ENCODE measurements at places on chromosomes 13 and 19. TPM values are rescaled to one million over a fixed set of nuclear protein-coding genes. Genes with fewer than 3 reads are reported as not detected.

Gene ATP4A
- not detected for total RNA-seq

DNA sequence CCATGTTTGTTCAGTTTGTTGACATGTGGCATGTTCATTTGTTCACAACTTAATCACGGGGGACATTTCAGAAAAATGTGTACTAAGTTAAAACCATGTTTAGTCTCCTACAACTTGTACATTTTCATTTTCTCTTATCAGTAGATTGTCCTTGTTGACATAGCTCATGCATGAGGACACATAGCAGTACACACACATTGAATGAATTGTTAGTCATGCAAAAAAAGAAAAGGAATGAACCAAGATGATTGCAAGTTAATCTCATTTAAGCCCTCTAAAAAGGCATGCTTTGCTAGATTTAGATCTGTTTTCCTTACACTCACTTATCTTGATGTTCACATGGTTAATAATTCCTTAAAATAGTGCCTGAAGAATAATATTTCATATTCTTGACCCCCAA, 38.2 kb upstream of the AKAP11 start:
- no peak overlapping the region for H3K27ac ChIP-seq
- H3K27me3 ChIP-seq: no peaks in the 10 kb centered on the region
- no peak overlapping the region for H3K4me3 ChIP-seq
- DNase-seq: no peak

GRCh38 chr19:42267644-42268141, 1.4 kb upstream of the CIC start:
- H3K27ac ChIP-seq: no peak overlapping the region
- H3K4me3 ChIP-seq: no peak overlapping the region
- H3K27me3 ChIP-seq: no peaks in the 10 kb centered on the region
- H3K4me1 ChIP-seq: peaks cover 33% of the 10 kb centered on the region

- H3K27me3 ChIP-seq: peaks cover 15% of the 10 kb centered on the region
- H3K4me3 ChIP-seq: no peak overlapping the region
- H3K4me1 ChIP-seq: no peaks in the 10 kb centered on the region
- no peaks in the 10 kb centered on the region for H3K36me3 ChIP-seq
- H3K27ac ChIP-seq: no peak overlapping the region
Measured at GRCh38 chr13:109684824-109685202, 101.6 kb downstream of the IRS2 start.

Gene C3
- 2.5 TPM for total RNA-seq

Gene JSRP1
- 1.6 TPM for total RNA-seq

Gene PSPN
- 2.4 TPM for total RNA-seq

Gene SNRNP70
- 165 TPM for total RNA-seq

DNA sequence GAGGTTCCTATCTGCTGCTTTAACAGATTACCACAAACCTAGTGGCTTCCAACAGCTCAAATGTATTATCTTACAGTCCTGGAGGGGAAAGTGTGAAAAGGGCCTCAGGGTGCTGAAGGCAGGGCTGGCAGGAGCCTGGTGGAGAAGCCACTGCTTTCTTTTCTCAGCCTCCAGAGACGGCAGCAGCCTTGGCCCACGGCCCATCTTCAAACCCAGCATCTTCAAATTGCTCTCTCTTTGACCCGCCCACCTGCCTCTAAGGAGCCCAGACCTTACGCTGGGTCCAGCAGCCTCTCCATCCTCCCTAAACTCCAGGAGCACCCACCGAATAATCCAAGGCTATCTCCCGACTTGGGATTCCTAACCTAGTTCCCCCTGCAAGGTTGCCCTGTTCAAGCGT, 35.6 kb downstream of the C13orf46 start:
- H3K4me3 ChIP-seq: no peak overlapping the region
- H3K27ac ChIP-seq: no peak overlapping the region
- H3K27me3 ChIP-seq: peaks cover 2% of the 10 kb centered on the region

DNA sequence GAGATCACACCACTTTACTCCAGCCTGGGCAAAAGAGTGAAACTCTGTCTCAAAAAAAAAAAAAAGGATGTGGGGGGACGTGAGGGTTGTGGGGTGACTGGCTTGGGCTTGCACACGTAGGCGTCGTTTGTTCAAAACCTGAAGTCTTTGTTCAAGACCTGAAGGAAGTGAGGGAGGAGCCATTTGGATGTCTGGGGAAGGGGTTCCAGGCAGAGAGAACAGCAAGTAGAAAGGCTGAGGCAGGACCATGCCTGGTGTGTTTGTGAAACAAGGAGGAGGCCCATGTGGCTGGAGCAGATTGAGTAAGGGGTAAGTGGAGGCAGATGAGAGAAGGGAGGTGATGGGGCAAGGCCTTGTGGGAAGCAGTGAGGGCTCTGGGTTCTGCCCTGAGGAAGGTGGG, 27.8 kb downstream of the PIN1 start:
- H3K27ac ChIP-seq: peak overlapping the region; percentile 84
- peak overlapping the region; percentile 66 for H3K4me3 ChIP-seq
- H3K27me3 ChIP-seq: no peaks in the 10 kb centered on the region
- DNase-seq: no peak
- H3K36me3 ChIP-seq: no peaks in the 10 kb centered on the region
